ENCODE measurements at places on chromosomes 5 and 9.

GRCh38 chr9:28810388-28811075, 1237.3 kb upstream of the C9orf72 start:
- DNase-seq: peak; percentile 49

GRCh38 chr5:6943197-6944112, 230.2 kb downstream of the TENT4A start:
- no peak for DNase-seq

- no peak for DNase-seq
Measured at GRCh38 chr5:3220638-3221288, 374.9 kb upstream of the IRX1 start.

- DNase-seq: peak; percentile 7
Measured at GRCh38 chr9:125407974-125408900, 146.6 kb downstream of the GAPVD1 start.

DNA sequence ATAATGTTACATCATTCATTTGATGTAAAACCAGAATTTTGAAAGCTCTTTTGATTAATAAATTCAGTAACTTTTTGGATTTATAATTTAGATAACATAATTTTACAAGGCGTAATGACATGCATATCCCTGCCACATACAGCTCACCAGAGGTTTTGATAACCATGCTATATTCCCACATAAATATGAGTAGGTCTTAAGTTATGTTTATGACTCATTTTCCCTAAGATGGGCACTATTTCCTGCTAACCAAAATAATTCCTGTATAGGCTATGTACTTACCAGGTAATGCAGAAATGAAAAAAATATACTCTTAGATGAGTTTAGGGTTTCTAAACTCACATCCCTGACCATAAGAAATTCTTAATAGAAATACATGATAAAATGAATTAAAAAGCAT, 93.9 kb upstream of the EDIL3 start:
- DNase-seq: no peak

All from skeletal muscle cell (primary cell).